ENCODE measurements at places on chromosomes 16 and 17.
A peak's percentile ranks its signal among the peaks of the same experiment; 100 is the strongest.

DNA sequence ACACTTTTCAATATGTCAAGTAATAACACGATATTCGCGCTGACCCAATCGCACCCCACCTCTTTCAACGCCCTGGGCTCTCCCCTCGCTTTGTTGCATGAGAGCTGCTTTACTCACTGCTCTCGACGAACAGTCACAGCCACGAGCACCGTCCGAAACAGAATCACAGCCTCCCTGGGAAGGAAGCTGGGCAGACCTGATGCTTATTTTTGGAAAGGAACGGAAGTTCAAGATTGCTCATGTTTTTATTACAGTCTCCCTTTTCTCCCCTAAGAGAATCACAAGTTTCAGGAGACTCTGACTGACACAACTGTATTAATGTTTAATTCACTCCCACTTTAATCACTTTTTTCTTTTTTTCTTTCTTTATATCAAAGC is 67.8 kb downstream of the ANKRD11 start:
- no peak for DNase-seq

DNA sequence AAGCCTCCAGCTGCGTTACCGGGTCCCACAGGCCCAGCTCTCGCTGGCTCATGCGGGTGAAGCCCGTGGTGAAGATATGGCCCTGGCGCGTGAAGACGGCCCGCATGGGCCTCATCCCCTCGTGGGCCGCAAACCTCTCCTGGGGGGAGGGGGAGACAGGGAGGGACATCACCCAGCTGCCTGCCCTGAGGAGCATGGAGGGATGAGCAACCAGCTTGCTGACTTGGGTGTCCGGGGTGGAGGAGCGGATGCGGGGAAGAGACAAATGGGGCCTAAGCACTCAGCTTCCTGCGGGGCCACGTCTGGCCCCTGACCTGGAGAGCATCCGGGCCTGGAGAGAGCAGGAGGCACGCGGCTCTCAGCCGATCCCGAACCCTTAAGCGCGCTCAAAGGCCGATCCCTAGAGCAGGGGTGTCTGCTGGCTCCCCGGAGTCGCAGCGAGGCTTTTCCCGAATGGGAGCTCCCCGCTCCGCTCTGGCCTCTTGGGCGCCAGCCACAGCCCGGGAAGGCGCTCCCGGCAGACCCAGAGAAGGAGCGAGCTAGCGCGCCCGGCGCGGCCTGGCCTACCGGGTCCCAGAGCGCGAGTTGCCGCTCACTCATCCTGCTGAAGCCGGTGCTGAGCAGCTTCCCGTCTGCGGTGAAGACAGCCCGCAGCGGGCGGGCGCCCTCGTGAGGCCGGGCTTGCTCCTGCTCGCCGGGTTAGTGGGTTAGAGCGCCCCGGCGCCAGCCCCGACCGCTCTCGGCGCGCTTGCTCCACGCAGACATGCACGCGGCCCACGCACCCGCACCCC is 5.0 kb downstream of the CORO6 start:
- DNase-seq = peak; percentile 49

DNA sequence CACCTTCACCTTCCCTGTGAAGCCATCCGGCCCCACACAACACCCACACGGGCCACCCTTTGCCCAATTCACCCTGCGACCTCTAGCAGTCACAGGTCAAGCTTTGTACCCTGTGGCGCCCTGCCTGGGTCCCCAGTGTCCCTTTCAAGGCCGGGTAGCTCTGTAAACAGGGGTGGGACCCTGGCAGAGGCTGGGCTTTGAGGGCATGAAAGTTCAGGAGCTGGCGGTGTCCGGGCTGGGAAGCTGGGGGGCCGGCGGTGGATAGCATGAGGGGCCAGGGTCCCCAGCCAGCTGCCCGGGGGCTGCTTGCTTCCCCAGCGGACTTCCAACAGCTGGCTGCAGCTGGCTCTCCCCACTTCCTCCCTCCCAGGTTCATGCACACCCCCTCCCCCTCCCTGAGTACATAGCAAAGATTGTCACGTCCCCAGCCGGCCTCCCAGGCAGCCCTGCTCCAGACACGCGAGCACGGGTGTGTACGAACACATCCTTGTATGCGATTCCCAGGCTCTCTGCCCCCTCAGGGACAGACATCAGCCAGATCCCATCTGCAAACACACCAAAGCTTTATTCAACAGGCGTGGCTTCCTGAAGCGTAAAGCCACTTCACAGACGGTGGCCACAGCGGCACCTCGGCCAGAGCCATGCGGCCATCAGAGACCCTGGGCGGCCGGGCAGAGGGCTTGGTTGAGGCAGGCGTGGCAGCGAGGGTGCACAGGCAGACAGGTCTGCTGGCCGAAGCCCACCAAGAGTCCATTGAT is 8.2 kb downstream of the NTHL1 start:
- no peak for DNase-seq

- DNase-seq = no peak
These were observed 71.9 kb downstream of the SDR42E1 start for GRCh38 chr16:81939164-81940056.

DNA sequence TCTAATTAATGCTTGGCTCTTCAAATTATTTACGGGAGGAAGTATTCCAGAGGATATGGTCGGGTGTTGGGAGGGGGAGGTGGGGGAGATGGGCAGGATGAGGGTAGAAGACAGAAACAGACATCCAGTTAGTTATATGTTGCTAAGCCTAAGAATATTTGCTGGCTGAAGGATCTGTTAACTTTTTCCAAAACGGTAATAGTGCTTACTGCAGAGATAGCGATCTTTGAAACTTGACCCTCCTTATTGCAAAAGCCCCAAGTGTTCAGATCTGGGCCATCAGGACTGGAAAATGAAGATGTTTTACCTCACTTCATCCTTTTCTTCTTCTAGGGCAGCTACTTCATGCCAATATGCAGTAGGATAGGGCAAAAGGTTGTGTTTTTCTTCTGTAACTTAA is 27.0 kb upstream of the MMD start:
- no peak for DNase-seq

GRCh38 chr17:55652114-55652823 is 70.4 kb downstream of the TMEM100 start:
- no peak for DNase-seq

DNA sequence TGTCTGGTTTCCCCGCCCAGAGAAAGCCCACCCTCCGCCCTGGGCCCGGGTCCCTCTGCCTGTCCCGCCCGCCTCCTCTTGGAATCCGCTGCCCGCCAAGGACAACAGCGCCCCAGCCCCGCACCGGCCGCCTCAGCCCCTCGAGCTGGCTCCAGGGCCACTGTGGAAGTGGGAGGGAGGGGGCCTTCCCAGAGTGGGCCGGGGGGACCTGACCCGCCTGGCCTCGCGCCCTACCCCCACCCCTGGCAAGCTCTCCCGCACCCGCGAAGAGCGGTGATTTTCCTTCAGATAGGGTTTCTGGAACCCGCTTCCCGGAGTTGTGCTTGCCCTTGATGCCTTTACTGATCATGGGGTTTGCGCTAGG is 2.3 kb upstream of the CBX8 start:
- DNase-seq = no peak

- DNase-seq = no peak
These were observed 5.3 kb downstream of the MAF start for GRCh38 chr16:79595231-79595641.

DNA sequence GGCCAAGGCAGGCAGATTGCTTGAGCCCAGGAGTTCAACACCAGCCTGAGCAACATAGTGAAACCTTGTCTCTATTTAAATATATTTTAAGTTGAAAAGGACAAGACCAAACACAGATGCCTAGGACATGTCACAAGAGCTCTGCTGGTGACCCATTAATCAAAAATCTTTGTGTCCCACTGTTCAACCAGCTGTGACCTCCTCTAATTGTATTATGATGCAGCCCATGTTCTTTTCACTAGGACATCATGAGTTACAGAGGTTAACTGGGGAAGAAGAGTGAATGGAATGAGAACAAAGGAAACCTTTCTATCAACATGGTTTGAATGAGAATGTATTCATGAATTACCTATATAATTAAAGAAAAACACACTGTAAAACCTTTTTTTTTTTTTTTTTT is 7.0 kb downstream of the EFTUD2 start:
- no peak for DNase-seq

- DNase-seq = no peak
These were observed 73.7 kb downstream of the RAI1 start for GRCh38 chr17:17754719-17755686.

DNA sequence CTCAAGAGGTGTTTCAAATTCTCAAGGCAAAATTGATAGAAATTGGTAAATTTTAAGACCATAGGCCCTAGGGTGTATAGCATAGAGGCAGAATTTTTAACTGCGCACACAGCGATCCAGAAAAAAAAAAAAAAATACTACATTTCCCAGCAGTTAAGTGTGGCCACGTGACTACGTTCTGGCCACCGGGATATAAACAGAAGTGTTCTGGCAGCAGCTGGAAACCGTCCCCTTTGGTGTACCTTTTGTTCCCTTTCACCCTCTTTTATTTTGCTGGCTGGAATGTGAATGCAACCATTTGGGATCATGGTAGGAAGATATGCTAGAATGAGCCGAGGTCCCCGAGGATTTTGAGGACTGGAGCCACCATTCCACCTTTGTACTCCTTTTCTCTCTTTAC is 52.7 kb upstream of the AKAP1 start:
- DNase-seq = no peak

DNA sequence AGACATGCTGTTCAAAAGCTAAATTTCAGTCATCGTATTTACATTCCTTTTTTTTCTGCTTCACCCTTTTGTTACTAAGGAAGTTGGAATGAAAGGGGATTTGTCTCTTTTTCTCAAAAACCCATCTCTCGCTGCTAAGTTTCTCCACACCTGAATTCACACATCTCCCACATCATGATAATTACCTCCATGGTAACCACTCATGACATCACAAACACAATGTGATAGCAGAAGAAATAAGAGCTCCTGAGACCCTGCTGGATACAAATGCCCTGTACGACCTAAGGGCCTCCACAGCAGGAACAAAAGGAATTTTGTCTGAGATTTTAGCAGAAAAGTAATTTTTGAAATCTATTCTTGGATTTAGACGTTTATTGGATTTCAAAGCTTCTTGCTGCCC is 82.6 kb upstream of the GNAO1 start:
- no peak for DNase-seq

DNA sequence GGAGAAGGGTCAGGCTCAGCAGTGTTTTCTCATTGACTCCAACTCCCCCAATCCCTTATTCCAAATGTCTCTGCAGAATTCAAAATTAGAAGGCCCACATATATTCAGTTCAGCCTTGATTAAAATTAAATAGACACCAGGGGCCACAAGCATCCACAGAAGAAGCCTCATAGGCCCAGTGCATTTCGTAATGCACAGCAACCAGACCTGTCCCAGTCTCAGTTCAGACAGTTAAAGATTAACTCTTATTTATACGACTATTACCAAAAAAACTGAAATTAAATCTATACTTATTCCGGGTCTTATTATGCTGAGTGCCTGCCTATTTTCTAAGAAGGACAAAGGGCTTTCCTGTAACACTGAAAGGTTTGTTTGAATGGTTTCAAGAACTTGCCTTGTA is 41.8 kb upstream of the GSG1L start:
- DNase-seq = no peak

GRCh38 chr17:55480631-55481315 is 30.5 kb downstream of the SMIM36 start:
- no peak for DNase-seq

DNA sequence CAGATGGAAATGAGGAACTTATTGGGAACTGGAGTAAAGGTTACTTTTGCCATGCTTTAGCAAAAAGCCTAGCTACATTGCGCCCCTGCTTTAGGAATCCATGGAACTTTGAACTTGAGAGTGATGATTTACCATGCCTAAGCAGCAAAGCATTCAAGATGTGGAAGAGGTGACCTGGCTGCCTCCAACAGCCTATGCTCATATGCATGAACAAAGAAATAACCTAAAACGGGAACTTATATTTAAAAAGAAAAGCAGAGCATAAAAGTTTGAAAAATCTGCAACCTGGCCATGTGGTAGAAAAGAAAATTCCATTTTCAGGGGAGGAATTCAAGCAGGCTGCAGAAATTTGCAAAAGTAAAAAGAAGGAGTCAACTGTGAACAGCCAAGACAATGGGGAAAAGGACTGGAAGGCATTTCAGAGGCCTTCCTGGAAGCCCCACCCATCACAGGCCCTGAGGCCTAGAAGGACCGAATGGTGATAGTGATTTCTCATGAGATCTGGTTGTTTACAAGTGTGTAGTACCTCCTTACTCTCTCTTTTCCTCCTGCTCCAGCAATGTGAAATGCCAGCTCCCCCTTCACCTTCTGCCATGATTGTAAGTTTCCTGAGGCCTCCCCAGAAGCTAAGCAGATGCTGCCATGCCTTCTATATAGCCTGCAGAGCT is 48.7 kb downstream of the MRPS23 start:
- no peak for DNase-seq

DNA sequence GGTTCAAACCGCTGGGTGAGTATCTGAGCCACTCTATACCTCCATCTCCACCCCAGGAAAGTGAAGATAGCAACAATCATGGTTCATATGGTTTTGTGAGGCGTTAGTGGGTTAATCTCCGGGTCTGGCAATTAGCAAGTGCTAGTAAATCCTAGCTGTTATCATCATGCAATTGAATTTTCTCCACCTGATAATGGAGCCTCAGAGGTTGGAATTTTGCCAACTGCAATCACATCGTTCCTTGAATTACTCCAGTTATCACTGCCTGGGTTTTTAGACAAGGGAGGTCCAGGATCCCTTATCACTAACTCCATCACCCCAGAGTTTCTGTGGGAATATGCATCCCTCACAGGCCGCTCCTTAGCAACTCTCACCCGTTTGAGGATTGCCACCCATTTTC is 311.5 kb downstream of the RBFOX1 start:
- no peak for DNase-seq

- DNase-seq = peak; percentile 8
These were observed at the start of gene TRIM47 for GRCh38 chr17:75878174-75878998. Gene TRIM47 (minus strand): TSS chr17:75878581. CDS start chr17:75878548, 33 bp downstream.

DNA sequence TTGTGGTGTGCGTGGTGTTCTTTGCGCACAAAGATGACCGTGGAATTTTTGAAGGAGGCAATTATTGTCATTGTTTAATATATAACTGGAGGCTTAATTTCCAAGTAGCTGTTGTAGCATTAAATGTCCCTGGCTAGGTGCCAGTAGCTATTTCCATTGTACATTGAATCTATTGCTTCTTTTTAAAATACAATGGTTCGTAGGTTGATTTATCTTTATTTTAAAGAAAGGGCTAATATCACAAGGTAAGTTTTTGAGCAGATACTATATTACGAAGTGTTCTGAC is 127.1 kb downstream of the RPTOR start:
- DNase-seq = no peak

DNA sequence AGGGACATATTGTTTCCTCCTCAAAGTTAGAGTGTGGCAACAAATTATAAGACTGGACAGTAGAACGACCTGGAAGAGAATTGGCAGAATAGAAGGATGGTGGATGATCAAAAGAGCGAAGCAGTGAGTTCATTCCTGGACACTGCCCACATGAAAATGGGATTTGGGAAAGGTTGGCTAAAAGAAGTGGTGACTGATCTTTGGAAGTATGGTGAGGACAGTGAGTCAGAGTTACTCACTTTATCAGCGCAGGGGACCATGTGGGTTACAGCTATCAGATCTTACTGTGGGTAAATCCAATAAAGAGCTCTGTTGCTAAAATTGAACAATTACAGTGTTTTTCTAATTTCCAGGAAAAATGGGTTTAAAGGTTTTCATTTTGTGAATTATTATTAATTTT is 2.7 kb upstream of the TANC2 start:
- no peak for DNase-seq

Data from KG1 (cell line).